NCI-H460 (cell line): ENCODE measurements at places on chromosomes 13 and 19.

GRCh38 chr13:28492569-28493367 lies 2.2 kb downstream of the FLT1 start:
- no peak for DNase-seq

GRCh38 chr13:33520468-33520839 lies 234.9 kb upstream of the STARD13 start:
- no peak for DNase-seq

GRCh38 chr19:57583521-57584416 lies at the start of gene ZIK1:
ZIK1 (plus strand) TSS chr19:57584145; CDS start chr19:57584357, 212 bp downstream.
- no peak for DNase-seq

DNA sequence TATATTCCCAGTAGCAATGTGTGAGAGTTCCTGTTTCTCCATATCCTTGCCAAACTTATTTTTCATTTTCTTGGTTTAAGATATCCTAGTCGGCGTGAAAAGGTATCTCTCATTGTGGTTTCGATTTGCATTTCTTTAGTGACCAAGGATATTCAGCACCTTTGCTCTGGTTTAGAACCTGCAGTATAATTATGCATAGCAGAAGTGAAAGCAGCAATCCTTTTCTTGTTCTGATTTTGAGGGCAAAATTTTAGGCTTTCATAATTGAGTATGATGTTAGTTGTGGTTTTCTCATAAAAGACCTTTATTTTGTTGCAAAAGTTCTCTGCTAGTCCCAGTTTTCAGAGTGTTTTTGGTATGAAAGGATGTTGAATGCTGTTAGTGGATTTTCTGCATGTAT lies 491.0 kb downstream of the FGF9 start:
- DNase-seq: no peak

DNA sequence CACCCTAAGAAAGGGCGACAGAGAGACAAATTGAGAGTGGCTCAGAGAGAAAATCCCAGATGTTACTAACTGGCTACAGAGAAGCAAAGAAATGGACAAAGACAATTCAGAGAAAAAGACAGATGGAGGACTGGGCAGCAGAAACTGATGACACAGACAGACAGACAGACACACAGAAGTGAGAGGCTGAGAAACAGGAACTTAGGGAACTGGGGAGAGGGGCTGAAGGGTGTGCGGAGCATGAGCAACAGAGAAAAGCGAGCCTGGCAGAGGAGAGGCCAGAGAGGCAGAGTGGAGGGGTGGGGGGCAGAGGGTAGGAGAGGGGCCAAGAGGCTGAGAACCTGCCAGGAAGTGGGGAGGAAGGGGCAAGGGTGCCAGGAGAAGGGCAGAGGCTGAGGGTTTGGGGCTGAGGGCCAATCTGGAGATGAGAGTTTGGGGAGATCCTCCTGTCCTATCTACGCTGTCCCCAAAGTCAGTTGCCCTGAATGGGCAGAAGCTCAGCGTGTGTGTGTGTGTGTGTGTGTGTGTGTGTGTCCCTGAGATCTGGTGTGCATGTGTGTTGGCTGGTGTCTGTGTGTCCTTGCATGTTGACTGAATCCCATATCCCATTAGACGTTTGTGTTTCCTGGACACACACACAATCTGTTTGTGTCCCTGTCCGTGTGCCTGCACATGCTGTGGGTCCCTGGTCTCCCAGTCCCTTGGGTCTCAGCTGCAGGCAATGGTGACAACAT lies 5.6 kb upstream of the ERFL start:
- no peak for DNase-seq

DNA sequence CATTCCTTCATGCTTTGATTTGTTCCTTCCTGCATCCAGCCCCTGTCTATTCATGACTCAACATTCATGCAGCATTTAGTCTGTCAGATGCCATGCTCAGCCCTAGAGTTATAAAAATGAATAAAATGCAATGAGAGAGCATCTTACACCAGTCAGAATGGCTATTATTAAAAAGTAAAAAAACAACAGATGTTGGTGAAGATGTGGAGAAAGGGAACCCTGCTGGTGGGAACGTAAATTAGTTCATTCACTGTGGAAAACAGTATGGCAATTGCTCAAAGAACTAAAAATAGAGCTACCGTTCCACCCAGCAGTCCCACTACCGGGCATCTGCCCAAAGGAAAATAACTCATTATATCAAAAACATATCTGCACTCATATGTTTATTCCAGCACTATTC lies 70.0 kb upstream of the GTF3A start:
- no peak for DNase-seq

- no peak for DNase-seq
Observed at GRCh38 chr13:108707584-108707983, 78.2 kb downstream of the MYO16 start.

DNA sequence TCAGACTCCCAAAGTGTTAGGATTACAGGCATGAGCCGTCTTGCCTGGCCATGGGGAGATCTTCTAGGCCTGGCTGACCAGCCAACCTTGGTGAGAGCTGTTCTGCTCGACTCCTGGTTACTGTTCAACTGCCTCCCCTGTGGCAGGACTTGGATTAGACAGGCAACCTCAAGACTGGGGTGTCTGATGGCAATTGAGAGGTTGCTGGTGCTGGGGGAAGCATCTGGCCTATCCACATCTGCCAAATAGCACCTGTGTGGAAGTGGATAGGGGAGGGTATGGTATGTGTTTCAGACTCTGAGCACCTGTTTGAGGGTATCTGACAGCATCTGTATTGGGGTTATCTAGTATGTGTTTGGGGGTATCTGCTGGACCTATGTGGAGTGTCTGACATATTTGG lies 44.7 kb downstream of the ARHGEF18 start:
- DNase-seq: no peak

GRCh38 chr13:110925023-110925612 lies 10.2 kb upstream of the ANKRD10 start:
- DNase-seq: no peak

GRCh38 chr19:32675720-32676185 lies at the start of gene RGS9BP:
RGS9BP (plus strand) TSS chr19:32675848; CDS start chr19:32676264, 416 bp downstream.
- DNase-seq: no peak

GRCh38 chr19:40800997-40801377 lies 2.0 kb downstream of the EGLN2 start:
- DNase-seq: no peak

DNA sequence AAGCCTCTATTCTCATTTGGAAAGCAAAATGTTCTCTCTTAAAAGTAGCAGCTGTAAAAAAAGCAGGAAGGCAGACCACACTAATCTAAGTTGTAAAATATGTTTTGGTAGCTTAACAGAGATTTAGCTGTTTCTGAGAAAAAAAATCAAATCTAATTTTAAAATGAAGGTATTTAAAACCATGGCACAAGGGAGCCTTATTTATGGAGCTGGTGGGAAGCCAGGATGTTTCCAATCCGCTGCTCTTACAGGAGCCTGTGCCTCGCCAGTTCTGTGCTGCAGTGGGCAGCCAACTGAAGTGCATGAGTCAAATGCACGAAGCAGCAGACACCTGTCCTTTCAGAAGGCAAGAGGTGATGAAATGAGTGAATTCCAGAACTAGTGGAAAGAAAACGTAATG lies 28.2 kb downstream of the GPC6 start:
- DNase-seq: no peak

GRCh38 chr19:51123381-51123800 lies 1.3 kb upstream of the SIGLEC9 start:
- DNase-seq: no peak

GRCh38 chr19:55738302-55738701 lies at the start of gene NLRP9:
NLRP9 (minus strand) TSS chr19:55738402; CDS start chr19:55738374, 28 bp downstream.
- no peak for DNase-seq

- no peak for DNase-seq
Observed at GRCh38 chr13:95176611-95177259, 124.5 kb downstream of the ABCC4 start.

GRCh38 chr13:99380921-99381645 lies 73.9 kb upstream of the GPR183 start:
- DNase-seq: no peak

GRCh38 chr19:45645631-45646344 lies 6.6 kb upstream of the EML2 start:
- DNase-seq: peak; percentile 83

DNA sequence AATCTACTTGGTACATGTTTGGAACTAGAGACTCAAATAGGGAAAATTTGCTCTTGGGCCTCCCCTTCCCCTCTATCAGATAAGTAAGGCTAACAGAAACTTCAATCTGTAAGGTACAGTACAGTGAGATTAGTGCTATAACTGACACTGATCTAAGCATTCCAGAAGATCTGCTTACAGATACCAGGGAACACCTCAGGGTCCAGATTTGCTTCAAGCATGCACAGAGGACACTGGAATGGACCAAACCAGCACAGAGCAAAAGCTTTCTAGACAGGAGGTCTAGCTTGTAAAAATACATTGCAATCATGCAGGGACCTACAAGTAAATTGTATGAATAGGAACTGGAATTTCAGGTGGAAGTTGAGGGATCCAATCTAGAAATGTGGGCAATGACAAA lies 16.4 kb downstream of the DIAPH3 start:
- DNase-seq: no peak

DNA sequence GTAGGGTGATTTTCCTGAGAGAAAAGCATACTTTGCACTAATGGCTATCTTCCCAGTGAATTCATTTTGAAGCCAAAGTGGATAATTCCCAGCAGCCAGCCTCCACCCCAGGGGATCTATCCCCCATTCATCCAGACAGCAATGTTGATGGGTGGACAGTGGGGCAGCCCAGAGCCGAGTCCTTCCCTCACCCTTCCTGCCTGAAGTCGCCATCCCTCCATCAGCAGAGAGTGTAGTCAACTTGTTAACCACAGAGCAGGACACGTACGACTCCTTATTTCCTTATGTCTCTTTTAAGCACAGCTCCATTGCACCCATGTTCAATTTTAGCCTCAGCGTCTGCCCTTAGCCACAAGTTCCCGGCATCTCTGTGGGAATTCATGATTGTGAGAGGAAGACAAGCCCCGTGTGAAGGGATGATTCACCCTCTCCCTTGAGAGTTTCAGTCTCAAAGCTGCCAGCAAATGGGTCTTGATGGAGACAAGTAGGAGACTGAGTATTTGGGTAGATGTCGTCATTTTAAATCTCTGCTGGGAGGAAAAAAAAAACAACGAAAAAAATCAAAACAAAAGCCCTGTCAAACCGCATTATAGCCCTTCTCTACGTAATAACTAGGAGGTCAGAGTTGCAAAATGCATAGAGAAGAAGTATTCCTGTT lies 58.3 kb upstream of the MEDAG start:
- DNase-seq: peak; percentile 27

DNA sequence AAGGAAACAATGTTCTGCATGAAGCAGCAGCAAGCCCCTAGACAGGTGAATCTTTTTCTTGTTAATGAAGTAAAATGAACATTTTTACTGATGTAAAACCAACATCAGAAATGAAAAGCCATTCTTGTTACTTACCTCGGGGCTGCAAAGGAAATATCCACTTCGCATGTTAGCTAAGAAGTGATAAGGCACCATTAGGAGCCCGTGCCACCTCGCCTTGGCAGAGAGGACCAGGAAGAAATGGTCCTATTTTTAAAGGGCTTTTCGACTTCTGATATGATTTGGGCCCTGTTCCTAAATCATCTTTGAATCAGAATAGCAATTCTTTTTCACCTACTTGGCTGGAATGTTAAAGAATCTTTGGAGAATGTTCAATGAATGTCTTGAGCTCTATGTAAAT lies 183.2 kb downstream of the OXGR1 start:
- DNase-seq: no peak

GRCh38 chr13:31049833-31050232 lies 111.9 kb downstream of the HSPH1 start:
- DNase-seq: no peak

DNA sequence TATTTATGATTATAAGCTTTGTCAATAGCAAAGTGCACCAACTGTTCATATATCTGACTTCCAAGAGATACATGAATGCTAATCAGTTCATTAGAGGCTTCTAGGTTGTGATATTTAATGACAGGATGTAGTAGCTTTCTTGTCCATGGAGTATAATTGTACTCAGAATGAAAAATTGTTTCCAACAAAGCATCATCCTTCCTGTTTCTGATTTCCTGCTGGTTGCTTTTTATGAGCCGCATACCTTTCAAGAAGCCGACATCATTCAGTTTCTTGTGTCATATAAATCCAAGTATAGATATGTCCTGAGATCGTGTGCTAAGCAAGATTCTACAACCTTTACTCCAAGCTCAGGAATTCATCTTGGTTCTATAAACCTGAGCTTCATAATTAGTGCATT lies 326.6 kb downstream of the DIAPH3 start:
- no peak for DNase-seq

DNA sequence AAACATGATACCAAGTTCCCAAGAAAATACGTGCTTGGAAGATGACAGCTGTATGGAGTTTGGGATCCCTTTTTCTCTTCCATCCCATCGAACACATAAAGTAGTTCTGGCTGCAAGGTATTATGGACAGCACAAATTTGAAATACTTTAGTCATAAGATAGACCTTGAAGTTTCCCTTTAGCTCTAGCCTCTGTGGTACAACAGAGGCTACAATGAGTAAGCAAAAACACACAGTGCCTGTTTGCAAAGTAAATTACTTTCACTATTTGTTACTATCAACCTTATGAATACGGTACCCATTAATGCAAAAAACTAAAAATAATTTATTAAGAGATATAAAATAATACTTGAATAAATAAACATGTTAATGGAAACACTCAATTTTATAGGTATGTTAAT lies 21.0 kb upstream of the LRCH1 start:
- DNase-seq: no peak

DNA sequence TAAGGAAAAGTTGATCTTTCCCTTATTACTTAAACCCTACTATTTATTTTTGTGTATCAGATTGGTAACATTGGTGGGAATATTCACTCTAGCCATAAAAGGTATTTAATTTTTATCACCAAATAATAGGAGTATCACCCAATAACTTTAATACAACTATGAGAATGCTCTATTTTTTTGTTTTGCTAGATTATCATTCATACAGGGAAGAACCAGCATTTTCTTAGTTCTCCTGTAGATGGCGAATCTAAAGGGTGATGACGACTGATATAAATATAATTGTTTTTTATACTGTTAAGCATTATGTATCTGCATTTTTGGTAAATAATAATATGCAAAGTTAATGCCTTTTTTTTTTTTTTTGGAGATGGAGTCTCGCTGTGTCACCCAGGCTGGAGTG lies 7.9 kb upstream of the FRY start:
- no peak for DNase-seq

DNA sequence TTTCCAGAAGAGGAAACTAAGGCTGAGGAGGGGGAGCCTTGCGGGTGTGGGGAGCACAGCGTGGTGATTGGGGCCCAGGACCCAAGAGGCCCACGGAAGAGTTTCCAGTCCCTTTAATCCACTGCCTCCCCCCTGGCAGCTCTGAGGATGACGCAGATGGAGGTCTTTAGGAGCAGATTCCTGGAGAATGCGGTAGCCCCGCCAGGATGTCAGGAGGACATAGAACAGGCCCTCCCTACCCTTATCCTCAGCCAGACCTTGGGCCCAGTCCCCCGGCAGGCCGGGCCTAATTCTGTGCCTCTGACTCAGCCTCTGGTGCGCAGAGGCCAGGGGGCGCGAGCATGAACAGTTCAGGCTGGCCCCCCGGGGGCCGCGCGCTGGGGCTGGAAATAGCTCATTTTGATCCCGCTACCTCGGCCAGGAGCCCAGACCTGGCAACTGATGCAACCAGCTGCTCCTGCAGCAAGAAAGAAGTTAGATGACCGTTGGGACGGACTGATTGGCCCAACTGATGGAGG lies 461 bp upstream of the HSPB6 start:
- DNase-seq: no peak

- DNase-seq: no peak
Observed at GRCh38 chr19:19542507-19542906, 4.4 kb downstream of the CILP2 start.

- no peak for DNase-seq
Observed at GRCh38 chr13:79481685-79482052, 714 bp downstream of the NDFIP2 start.

GRCh38 chr19:13623716-13624710 lies 117.7 kb upstream of the CACNA1A start:
- no peak for DNase-seq
